OCI-M1 (cell line): ENCODE measurements at places on chromosomes 7 and 10.

DNA sequence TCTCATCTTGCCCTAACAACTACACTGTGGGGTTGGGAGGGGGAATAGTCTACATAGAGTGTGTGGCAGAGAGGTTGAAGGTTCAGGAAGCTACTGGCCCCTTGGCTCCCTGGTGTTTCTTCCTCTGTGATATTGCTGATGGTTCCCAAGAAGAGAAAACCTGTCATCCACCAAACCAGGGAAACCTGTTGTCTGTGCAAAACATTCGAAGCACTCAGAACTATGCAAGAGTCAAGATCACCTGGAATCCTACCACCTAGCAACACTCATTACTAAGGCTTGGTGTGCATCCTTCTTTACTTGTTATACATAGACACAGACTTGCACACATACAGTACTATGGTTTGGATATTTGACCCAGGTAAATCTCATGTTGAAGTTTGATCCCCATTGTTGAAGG is 46.5 kb upstream of the MKI67 start:
- no peak for DNase-seq

DNA sequence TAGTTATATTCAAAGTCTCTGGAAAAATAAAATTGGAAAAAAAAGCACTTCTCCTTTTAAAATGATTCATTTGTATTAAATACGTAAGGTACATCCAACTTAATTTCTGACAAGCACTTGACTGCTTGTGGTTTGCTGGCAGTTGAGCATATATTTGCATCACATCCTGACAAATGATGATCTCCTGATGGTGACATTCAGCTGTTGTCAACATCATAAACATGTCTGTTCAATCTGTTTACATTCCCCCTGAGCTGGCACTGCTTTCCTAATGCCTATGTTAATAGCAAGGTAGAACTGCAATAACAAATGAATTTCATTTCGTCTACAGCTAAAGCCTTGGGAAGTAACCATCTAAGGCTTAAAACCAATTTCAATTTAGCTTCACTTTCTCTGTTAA is 24.4 kb downstream of the TSPAN12 start:
- no peak for DNase-seq

DNA sequence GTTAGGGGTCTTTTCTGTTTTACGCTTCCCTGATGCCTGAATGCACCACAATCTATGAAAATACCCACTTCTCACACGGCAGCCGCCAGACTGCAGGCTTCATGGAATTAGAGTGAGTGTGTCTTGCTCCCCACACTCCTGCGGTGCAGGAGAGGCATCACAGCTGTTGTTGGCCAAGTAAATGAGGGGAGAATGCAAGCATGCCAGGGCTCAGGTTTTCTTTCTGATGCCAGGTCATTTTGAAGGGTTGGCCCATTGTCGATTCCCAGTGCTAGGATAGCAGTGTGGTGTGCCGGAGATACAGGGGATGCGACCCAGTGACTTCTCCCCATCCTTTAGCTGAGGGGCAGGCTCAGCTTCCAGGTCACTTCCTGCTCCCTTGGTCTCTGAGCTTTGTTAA is 16.3 kb downstream of the CXCL12 start:
- DNase-seq: no peak

DNA sequence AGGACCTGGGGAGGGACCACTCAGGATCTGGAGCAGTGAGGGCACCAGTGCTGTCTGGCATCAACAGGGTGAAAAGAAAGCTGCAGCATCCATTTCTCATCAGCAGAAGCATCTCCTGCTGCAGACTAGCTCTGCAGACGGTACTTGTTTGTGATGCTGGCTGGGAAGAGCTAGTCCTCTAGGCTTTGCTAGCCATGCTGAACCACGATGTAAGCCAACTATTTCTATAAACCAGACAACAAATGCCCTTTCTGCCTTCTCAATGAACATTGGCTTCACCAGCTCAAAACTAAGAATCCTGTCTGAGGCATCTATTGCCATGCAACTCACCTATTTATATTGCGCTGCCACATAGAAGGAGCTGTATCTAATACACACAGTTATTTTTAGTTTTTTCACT is 65.6 kb downstream of the CTTNBP2 start:
- DNase-seq: no peak

- no peak for DNase-seq
These were observed 40.6 kb downstream of the AKR1B15 start for GRCh38 chr7:134589491-134589941.

DNA sequence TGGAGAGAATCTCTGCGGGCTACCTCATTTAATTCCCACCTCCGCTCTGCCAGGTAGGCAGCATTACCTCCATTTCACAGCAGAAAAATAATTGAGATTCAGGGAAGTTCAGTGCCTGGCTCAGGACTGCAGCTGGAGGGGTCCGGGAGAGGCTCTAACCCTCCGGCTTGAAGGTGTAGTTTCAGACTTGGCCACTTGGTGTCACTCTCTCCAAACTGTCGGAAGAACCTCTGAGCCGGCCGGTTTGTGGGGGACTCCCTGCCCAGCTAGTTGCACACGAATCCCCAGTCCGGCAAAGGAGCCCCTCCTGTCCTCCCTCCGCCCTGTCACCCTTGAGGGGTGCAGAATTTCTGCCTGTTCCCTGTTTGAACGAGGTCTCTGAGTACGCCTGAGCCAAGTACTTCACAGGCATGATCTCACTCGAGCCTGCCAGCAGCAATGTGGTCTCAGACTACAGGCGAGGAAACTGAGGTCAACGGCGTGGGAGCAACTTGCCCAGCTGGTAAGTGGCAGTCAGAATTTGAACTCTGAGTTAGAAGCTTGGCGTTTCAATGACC is 144.7 kb upstream of the ZNF716 start:
- DNase-seq: peak; percentile 0

- no peak for DNase-seq
These were observed 141.3 kb upstream of the ZMIZ1 start for GRCh38 chr10:78927257-78927995.

DNA sequence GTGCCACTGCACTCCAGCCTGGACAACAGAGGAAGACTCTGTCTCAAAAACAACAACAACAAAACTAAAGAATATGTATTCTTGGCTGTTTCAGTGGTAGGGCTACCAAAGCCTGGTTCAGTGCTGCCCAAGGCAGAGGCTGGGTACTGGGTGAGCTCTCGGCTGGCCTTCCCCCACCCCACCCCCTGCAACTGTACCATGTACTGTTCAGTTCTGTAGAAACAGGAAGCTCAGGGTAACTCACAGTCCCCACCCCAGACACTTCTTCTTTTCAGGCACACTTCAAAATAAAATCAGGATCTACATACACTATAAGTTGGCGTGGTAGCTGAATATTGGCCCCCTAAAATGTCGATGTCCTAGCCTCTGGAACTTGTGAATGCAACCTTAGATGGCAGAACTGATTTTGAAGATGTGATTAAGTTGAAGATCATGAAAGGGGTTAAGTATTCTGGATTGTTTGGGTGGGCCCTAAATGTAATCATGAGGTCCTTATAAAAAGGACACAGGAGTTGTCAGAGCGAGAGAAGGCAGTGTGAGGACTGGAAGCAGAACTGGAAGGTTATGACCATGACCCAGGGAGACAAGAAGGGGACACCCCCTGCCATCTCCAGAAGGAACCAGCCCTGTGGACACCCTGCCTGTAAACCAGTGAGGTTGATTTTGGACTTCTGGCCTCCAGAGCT is 31.2 kb downstream of the TBXAS1 start:
- DNase-seq: peak; percentile 71
